ENCODE measurements at places on chromosomes 3 and 15.
A peak's percentile ranks its signal among the peaks of the same experiment; 100 is the strongest.

- DNase-seq, result no peak
These were observed 257.6 kb upstream of the TLE3 start for GRCh38 chr15:70355275-70355795.

DNA sequence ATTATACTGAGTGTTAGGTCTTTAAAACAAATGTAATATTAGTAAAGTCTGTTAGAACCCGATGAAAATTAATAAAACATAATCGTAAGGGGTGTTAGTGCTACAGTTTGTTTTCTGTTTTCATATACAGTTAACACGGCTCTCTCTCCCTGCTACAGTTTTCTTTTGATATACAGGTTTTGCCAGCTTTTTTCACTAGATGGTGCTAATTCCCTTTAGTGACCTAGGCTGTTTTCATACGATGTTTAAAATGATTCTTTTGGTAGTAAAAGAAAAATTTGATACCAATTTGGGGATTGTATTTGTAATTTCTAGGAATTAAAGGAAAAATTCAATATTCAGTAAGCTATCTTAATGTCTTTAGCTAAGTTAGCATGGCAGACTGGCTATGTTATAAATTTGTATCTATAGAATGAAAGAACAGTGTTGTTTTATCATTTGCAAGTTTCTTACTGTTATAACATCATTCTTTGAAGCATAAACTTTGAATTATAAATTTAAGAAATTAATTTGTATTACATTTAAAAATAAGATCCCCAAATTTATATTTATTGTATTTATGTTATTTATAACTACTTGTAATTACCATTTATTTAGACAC, 11.5 kb downstream of the APH1B start:
- peak; percentile 54 for DNase-seq

DNA sequence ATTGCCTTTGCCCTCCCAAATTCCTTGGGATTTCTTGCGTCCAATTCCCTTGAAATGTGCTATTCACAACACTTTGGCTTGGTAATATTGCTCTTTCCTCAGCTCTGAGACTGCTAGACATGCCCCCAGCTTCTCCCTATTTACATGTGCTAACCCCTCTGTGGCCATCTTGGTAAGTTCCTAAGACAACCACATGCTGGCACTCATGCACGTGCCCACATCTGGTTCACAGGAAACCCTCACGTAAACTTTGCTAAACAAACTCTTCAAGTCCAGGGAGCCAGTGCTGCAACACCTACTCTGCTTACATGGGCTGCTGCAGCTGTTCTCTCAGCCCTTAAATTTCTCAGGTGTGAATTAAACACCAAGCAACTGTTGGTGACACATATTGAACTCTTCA, 121.8 kb downstream of the ADAMTSL3 start:
- no peak for DNase-seq

DNA sequence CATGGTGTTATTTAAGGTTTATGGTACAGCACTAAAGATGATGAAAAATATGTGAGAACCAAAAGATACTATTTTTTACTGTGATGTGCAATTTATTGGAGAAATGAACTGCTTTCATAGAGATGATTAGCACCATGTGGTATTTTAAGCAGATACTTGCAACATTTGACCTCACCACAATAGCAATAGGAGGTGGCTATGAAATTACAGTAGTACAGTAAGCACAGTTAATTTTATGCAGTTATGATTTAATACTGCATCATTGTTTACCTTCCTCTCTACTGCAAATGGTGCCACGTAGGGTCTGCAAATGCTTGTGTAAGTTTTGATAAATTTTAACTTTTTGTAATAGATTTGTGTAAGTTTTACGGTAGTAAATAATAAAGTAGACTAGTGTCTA, 14.0 kb downstream of the PYGO1 start:
- no peak for DNase-seq

DNA sequence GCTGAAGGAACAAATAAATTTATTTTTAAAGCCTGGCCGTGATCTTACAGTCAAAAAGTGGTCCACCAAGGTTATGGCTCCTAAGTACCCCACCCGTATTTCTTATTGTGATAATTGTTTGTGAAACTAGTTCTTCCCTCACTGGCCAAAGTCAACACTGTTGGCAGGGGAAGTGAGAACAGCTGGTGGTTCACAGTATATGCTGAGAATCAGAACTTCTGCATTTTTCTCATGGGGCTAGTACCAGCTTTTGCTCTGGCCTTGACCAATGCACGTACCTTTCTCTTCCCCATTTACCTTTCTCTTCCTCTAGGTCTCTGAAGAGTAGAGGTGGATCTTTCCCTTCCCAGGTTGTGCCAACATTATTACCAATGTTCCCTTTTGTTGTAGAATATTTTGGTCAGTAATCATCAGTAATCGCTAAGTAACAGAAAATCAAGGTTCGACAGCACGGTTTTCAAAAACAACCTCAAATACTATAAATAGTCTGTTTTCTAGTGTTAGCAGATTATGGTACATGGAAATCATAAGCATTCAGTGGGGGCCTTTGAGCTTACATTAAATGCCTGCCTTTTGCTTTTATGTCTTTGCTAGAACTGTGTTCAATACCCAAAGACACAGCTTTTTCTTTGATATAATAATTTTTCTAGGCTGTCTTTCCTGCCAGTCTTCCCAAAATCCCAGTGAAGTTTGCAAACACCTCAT, 268.0 kb downstream of the LPP start:
- DNase-seq, result peak; percentile 33

DNA sequence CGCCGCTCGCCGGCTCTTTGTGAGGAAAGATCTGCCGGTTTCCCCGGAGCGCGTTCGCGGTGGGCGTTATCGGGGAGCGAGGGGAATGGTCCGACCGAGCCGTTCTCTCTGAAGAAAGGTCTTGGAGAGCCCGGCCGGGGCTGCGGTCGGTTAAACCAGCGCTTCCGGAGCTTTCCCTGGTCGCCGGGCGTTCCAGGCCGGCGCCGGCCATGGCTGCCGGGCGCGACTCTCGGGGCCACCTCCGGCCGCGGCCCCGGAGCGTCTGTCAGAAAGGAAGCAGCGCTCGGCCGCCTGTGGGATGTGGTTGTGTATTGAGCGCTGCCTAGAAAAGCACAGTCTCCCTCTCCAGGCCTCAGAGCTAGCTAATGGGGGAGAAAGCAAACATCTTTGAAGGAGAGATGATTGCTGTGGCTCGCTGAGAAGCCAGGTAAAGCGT, 731 bp downstream of the FYTTD1 start:
- DNase-seq, result peak; percentile 80

DNA sequence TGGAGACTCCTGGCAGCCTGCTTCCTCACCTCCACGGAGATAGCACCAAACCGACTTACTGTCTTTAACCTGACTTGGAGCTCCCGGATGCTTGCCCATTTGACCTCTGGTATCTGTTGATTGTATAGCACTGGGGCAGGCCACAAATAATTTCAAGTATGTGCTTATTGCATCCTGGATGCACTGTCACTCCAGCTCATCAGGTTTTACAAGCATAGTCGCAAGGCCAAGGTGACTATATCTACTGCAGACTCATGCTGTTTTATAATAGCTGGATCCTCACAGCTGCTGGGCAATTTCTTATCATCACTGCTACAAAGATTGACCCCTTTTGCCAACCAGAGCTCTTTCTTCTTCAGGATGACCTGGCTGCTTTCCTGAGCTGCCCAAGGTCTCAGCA, 45.6 kb downstream of the PEX5L start:
- DNase-seq, result no peak

GRCh38 chr3:14231998-14232501, 53.4 kb downstream of the LSM3 start:
- no peak for DNase-seq

DNA sequence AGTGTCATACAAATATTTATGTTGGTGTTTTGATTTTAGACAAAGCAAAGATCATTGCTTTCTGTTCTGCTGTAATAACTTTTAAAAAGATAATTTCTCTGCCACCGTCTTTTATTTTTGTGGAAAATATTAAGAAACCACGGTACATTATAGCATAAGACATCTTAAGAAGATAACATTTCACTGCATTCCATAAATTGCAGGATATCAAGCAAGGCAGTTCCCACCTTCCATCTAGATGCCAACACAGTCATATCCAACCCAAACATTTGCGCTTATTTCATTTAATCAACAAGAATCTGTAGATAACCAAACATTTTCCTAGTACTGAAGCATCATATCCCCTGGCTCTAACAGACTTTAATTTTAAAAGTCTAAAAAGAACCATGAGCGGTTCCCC, 25.1 kb downstream of the ARHGAP31 start:
- no peak for DNase-seq

DNA sequence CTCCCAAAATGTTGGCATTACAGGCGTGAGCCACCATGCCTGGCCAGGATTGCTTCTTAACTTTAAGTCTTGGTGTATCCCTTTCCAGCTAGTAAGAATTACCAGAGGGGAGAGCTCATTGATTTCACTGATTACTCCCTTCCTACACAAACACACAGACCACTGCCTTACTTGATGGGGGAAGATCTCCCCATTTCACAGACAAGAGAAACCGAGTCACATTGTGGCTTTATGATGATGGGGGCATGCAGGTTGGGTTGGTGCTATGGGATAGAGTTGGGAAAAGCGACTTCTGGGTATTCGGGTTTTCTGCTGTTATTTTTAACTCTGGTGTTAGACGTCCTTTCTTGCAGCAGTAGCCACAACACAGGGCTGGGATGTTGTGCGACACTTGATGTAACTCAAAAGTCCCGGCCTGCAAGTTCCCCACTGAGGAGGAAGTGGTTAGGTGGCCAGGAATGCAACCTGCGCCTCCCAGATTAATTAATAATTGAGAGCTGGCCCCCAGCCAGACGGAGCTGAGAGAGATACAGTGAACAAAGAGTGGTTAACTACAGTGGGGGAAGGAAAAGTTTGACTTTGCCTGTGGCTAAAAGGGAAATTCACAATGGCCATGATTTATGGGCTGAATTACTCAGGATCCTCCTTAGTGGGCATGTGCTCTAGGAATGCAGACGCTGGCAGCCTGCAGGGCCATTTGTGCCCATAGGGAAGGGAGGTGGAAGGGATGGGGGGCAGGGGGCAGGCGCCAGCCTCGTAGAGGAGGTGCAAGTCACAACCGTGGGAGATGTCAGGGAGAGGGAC, 63.6 kb downstream of the SMAD6 start:
- peak; percentile 49 for DNase-seq

DNA sequence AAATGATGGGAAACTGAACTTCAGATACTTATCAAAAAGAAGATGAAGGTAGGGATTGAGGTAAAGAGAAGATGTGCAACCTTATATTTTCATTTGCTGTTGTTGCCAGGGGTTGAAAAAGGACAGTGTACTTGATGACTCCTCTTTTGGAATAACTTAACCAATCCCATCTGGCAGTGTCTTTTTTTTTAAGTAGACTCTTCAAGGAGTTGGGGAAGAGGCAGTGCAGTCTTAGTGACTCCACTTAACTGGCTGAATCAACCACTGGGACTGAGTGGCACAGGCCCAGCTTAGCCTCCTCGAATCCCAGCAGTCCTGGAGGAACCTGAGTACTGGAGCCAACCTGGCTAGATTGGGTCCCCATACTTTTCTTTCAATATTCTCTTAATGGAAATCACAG, 27.3 kb upstream of the FILIP1L start:
- no peak for DNase-seq

GRCh38 chr3:141440942-141441341, 45.9 kb upstream of the RASA2 start:
- no peak for DNase-seq

- no peak for DNase-seq
These were observed 142.5 kb downstream of the NR1I2 start for GRCh38 chr3:119924111-119925094.

DNA sequence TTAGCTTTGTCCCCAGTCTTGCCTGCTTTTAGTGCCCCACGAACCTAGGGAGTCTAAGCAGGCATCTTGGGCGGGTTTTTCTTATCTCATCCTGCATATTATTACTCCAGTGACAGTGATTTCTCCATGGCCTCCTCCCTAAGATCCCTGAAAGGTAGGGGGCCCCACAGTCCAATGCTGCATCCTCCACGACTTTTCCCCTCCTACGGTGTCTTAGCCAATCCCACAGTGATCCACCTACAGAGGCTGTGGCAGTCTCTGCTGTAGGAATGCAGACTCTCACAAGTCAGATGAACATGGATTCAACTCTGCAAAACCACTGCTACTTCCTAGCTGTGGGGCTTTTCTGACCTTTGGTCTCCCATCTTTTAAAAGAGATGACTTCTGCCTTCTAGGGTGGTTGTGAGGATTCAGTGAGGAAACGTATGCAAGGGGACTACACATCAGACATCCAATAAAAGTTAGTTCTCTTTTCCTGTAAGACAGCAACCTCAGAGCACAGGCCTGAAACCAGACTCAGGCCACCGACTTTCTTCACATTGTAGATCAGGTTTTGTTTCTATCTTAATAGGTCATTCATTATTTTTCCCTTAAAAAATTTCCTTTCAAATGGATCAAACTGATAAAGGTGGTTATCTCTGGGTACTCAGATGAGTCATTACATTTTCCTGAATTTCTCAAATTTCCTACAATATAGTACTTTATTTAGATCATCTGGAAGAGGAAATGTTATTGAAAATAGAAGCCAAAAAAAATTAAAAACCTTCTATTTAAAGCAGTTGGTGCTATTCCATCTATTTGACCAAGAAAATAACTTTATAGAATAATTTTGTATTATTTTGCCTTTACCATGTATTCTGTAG, 23.2 kb downstream of the ILDR1 start:
- DNase-seq, result no peak

DNA sequence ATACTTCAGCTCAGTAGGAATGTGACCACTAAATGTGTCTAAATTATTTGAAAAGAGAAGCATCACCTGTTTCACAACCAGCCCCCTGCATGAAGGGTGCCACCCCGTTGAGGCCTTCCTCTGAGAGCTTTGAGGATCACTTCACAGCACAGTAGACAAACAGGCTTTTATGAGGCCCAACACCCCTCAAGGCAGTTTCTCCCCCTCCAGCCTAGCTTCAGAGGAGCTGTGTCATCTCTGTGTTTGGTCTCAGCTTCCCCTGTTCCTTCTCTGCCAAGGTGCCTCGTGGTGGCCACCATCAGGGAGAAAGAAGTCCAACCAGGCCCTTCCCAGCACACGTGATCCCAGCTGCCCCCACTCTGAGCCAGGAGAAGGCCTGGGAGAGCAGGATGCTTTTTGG, 21.6 kb upstream of the DUSP7 start:
- DNase-seq, result no peak

GRCh38 chr15:90013503-90013937, 12.4 kb downstream of the ZNF710 start:
- DNase-seq, result peak; percentile 50

- no peak for DNase-seq
These were observed 2.7 kb downstream of the PRICKLE2 start for GRCh38 chr3:64222501-64223111.

DNA sequence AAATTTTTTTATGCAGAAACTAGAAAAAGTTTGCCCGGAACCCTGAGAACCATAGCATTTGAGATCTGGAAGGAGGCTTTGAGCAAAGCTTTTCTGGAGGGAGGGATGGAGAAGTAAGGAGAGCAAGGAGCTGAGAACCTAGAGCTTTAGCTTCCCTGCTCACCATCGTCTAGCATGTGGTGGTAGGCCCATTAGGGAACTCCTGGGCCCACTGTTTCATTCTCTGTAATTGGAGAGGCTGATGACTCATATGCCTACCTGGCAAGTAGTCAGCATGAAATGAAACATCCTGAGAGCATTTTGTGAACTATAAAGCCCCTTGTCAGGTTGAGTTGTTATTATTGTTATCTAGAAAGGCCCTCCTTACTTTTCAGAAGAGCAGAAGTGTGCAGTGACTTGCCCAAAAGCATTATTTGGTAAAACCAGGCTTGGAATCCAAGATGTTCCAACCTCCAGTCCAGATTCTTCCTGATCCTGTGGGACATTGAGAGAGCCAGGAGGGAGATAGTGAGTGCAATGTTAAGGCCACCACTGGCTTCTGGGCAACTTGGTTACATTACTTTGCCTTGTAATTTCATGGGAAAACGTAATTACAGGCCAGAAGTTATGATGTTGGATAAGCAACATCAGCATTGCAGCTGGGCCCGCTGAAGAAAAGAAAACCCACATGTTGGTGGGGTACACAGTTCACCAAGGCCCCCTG, 104.5 kb upstream of the BFSP2 start:
- peak; percentile 10 for DNase-seq

Data from GM13977 (cell line).